Muscle of leg (tissue), 16 donors: ENCODE measurements at places on chromosomes 1 and 21.
A peak's percentile ranks its signal among the peaks of the same experiment; 100 is the strongest.

- DNase-seq, result no peak
- no peak overlapping the region for H3K4me3 ChIP-seq
- H3K4me1 ChIP-seq, result no peaks in the 10 kb centered on the region
- H3K27ac ChIP-seq, result no peak overlapping the region
- H3K36me3 ChIP-seq, result no peaks in the 10 kb centered on the region
These were observed 728.5 kb upstream of the B3GALT2 start for GRCh38 chr1:193914871-193915270.

DNA sequence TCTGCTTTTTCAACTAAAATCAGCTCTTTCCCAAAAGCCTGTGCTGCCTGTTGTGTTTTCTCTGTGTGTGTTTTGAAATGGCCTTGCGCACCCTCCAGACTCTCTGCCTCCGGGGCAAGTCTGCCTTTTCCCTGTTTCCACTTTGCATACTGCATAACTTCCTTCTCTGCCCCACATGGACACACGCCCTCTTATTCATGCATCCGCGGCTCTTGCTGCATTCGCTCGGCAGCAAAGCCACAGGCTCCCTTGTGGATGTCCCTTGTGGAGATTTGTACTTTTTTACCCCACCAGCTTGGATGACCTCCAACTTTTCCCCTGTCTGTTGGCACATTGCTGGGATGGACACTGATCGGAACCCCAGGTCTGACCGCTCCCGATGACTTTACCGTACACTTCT lies 147.6 kb downstream of the ADSS2 start:
- H3K4me3 ChIP-seq, result no peak overlapping the region
- no peak overlapping the region for H3K27ac ChIP-seq
- DNase-seq, result no peak
- peaks cover 10% of the 10 kb centered on the region for H3K4me1 ChIP-seq
- no peaks in the 10 kb centered on the region for H3K36me3 ChIP-seq
- H3K27me3 ChIP-seq, result no peaks in the 10 kb centered on the region

GRCh38 chr1:68528243-68528642 lies 31.4 kb upstream of the DEPDC1 start:
- no peak overlapping the region for H3K27ac ChIP-seq
- DNase-seq, result no peak
- no peaks in the 10 kb centered on the region for H3K36me3 ChIP-seq
- no peaks in the 10 kb centered on the region for H3K27me3 ChIP-seq
- H3K4me3 ChIP-seq, result no peak overlapping the region

DNA sequence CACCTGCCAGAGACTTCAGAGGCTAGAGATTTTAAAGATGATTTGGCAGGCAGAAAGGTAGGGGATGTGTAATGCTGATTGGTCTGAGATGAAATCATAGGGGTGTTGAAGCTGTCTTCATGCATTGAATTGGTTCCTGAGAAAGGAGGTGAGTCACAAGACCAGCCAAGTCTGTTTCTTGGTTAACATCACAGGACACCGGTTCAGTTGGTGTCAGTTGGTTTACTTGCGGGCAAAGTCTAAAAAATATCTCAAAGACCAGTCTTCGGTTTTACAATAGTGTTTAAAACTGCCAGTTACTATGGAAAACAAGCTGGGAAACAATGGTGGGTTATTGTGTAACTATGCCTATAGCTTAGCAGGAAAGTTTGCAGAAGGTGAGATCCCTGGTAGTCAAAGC lies 305.9 kb downstream of the BARHL2 start:
- DNase-seq, result no peak
- H3K4me3 ChIP-seq, result no peak overlapping the region
- H3K27me3 ChIP-seq, result no peaks in the 10 kb centered on the region
- no peaks in the 10 kb centered on the region for H3K4me1 ChIP-seq
- H3K27ac ChIP-seq, result no peak overlapping the region

DNA sequence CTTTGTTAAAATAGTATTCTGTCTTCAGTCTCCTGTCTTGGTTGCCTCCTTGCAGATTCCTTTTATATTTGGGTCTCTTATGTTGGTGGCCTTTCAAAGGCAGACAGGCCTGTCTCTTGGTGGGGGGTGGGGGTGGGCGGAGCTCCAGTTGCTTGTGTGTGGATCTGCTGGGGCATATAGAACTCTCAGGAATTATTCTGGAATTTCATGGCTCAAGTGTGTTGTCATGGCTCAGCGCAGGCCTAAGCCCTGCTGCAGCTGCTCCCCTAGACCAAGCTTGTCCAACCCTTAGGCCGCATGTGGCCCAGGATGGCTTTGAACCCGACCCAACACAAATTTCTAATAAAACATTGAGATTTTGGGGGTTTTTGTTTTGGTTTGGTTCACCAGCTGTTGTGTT lies 8.0 kb downstream of the C1orf35 start:
- no peak overlapping the region for H3K27ac ChIP-seq
- no peak for DNase-seq
- peaks cover 61% of the 10 kb centered on the region for H3K36me3 ChIP-seq
- H3K4me3 ChIP-seq, result no peak overlapping the region
- peaks cover 6% of the 10 kb centered on the region for H3K4me1 ChIP-seq

- no peak overlapping the region for H3K4me3 ChIP-seq
- no peaks in the 10 kb centered on the region for H3K36me3 ChIP-seq
- no peaks in the 10 kb centered on the region for H3K27me3 ChIP-seq
- H3K27ac ChIP-seq, result peak overlapping the region; percentile 85
- DNase-seq, result peak; percentile 69
- H3K4me1 ChIP-seq, result peaks cover 25% of the 10 kb centered on the region
These were observed 94.3 kb upstream of the C1orf105 start for GRCh38 chr1:172326136-172326535.

- peaks cover 3% of the 10 kb centered on the region for H3K36me3 ChIP-seq
- DNase-seq, result peak; percentile 92
- no peak overlapping the region for H3K4me3 ChIP-seq
- H3K27ac ChIP-seq, result peak overlapping the region; percentile 95
These were observed 2.6 kb downstream of the E2F2 start for GRCh38 chr1:23528250-23528978.

- no peak for DNase-seq
- H3K36me3 ChIP-seq, result no peaks in the 10 kb centered on the region
- no peaks in the 10 kb centered on the region for H3K27me3 ChIP-seq
These were observed 502.2 kb upstream of the OLFM3 start for GRCh38 chr1:102498929-102499328.

DNA sequence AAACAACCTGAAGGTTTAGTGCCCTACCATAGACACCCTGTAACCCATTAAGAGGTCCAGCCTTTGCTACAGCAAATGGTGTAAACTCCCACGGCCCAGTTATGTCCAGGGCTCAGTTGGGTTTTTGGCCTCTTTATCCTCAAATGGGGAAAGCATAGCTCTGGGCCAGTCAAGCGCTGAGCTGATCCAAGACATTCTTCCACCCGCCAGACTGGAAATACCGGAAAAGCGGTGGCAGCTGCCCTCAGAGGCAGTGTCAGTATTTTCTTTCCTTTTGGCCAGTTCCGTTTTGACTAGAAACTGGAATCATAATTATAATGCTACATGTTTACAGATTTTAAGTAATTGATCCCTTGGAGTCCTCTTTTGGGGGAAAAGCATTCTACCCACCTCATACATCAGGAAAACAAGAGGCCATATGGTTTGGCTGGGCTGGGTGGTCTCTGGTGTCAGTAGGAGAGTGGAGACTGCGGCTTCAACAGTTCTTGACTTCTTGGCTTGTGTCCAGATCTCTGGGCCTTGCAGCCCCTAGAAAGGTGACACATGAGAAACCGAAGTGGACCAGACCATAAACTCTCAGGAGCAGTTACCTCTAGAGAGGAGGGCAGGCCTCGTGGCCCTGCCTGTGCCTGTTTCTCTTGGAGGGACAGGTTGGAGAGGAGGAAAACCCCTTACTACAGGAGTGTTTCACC lies 30.2 kb upstream of the CLDN14 start:
- H3K4me1 ChIP-seq, result peaks cover 16% of the 10 kb centered on the region
- DNase-seq, result peak; percentile 20
- no peaks in the 10 kb centered on the region for H3K36me3 ChIP-seq
- H3K27ac ChIP-seq, result no peak overlapping the region

DNA sequence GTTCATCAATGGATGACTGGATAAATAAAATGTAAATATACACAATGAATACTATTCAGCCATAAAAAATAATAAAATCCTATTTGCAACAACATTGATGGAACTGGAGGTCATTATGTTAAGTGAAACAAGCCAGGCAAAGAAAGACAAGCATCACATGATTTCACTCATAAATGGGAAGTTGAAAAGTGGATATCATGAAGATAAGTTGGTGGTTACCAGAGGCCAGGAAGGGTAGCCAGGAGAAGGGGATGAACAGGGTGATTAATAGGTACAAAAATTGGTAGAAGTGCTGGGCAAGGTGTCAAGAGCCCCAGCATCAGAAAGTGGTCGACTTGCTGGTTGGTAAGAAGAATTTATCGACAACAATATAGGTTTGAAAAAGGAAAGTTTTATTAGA lies 1.3 kb upstream of the PARK7 start:
- H3K4me1 ChIP-seq, result peaks cover 6% of the 10 kb centered on the region
- H3K27me3 ChIP-seq, result no peaks in the 10 kb centered on the region
- no peak overlapping the region for H3K27ac ChIP-seq
- no peak overlapping the region for H3K4me3 ChIP-seq
- no peak for DNase-seq

GRCh38 chr1:10771789-10772188 lies 24.7 kb downstream of the CASZ1 start:
- peaks cover 49% of the 10 kb centered on the region for H3K4me1 ChIP-seq
- no peaks in the 10 kb centered on the region for H3K36me3 ChIP-seq
- H3K27ac ChIP-seq, result no peak overlapping the region
- H3K27me3 ChIP-seq, result peaks cover 9% of the 10 kb centered on the region
- DNase-seq, result no peak

DNA sequence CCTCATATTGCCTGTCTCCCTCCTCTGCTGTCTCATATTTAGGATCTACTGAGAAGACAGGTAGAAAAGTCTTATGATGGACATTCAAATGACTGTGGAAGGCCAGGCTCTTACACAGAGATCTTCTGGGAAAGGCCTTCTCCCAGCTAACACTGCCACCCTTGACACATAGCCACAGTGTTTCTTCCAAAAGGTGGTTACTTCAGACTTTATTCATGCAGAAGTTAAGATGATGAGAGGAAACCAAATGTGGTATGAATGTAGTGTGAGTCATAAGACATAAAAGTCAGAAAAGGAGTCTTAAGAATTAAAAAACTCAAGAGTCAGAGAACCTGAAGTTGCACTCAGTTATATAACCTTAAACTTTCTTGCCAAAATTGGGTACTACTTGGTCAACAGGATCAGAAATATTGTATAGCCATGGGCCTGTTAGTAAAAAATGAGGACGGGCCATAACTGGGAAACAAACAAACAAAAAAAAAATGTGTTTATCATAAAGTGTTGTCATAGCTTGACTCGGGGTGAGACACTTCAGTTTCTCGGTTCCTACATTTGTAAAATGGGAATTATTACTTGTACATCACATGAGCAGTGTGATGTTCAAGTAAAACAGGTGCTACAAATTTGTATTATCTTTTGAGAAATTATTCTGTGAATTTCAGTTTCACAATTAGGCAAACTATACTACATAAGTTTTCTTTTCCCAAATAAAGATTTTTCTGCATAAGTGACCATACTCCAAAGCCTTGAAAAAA lies 1.2 kb upstream of the DENND1B start:
- H3K27me3 ChIP-seq, result no peaks in the 10 kb centered on the region
- DNase-seq, result no peak

DNA sequence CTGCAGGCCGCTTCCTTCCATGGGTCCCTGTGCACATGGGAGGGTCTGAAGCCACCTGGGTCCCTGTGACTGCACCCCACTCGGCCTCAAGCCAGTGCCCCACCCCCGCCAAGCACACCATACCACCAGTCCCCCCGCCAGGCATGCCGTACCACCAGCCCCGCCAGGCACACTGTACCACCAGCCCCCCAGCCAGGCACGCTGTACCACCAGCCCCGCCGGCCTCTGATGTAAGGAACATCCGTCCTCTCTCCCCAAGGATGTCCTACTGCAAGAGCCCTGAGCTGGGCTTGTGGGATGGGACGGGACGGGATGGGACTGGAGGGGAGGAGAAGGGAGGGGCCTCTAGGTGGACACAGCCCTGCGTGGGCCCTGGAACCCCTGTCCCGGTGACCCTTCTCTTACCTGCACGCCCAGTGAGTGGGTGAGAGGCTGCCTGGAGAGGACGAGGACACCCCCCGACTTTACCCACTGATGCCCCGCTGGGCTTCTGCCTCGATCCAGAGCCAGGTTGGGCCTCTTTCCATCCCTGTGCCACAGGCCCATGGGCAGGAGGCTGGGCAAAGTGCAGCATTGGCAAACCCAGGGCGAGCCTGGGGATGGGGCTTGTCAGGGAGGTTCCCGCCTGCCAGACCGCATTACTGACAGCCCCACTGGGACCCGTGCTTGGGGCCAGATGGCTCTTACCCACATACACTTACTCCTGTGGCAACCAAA lies 40.8 kb upstream of the COL6A1 start:
- H3K36me3 ChIP-seq, result no peaks in the 10 kb centered on the region
- H3K27ac ChIP-seq, result no peak overlapping the region
- H3K4me1 ChIP-seq, result peaks cover 20% of the 10 kb centered on the region
- H3K4me3 ChIP-seq, result no peak overlapping the region

DNA sequence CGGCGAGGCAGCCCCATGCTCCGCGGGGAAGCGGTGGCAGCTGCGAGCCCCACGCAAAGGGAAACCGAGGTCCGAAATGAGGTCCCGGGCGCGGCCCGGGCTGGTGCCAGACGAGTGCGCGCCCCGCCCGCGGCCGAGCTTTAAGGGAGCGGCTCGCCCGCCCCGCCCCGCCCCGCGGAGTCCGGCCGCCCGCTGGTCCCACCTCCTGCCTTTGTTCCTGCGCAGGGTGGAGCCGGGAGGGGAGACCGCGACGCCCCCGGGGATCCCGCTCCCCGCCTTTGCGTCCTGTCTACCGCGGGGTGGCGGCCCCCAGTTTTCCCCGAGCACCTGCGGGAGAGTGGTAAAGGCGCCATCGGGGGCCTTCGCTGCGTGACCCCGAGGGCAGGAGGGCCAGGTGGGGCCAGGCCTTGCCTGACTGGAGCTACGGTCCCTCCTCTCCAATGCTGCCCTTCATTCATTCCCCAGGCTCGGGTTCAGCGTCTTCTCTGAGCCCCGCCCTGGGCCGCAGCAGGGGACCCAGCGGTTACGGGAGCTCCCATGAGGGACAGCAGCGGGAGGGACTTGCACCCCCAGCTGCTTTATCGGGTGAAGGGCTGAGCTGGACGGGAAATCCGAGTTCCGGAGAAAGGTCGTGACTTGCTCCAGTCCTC lies at the start of gene HES2:
Gene HES2 (minus strand): TSS at position 116 of the 650 bp plus-strand sequence. CDS start 99 bp downstream, at position 17.
- no peak for DNase-seq
- no peak within 1 kb of the TSS for H3K27ac ChIP-seq
- H3K36me3 ChIP-seq, result no peaks in the 10 kb centered on the region
- H3K27me3 ChIP-seq, result peaks cover 93% of the 10 kb centered on the region
- no peak within 1 kb of the TSS for H3K4me3 ChIP-seq
- peaks cover 19% of the 10 kb centered on the region for H3K4me1 ChIP-seq

DNA sequence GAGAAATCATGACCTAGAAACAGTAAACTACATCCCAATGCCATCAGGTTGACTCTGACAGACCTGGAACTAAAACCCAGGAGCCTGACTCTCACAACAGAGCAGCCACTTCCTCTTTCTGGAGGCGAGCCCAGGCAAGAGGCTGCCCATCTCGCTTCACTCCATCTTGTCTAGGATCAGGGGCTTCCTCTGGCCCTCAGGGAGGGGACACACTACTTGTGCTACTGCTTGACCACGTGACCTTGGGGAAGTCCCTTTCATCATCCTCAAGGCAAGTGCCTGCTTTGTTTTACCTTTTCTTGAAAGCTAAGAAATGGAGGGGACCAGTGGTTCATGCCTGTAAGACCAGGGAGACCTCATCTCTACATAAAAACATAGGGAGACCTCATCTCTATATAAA lies 2.6 kb upstream of the TENT5B start:
- no peak overlapping the region for H3K4me3 ChIP-seq
- H3K27me3 ChIP-seq, result peaks cover 23% of the 10 kb centered on the region
- peaks cover 14% of the 10 kb centered on the region for H3K4me1 ChIP-seq

GRCh38 chr1:204376919-204377799 lies 17.4 kb upstream of the PLEKHA6 start:
- no peak overlapping the region for H3K27ac ChIP-seq
- peak overlapping the region; percentile 39 for H3K4me3 ChIP-seq
- DNase-seq, result no peak
